Suprapubic skin (tissue), 4 donors: ENCODE measurements at places on chromosomes 7 and 10. TPM values are rescaled to one million over a fixed set of nuclear protein-coding genes. Genes with fewer than 3 reads are reported as not detected.
A peak's percentile ranks its signal among the peaks of the same experiment; 100 is the strongest.

CYP2C19 gene
- 0.68 TPM for total RNA-seq

NPC1L1 gene
- not detected for total RNA-seq

- H3K27me3 ChIP-seq = no peaks in the 10 kb centered on the region
- no peaks in the 10 kb centered on the region for H3K36me3 ChIP-seq
- DNase-seq = no peak
- peak overlapping the region; percentile 26 for H3K4me3 ChIP-seq
Measured at GRCh38 chr7:95330204-95330960, 6.0 kb upstream of the PON1 start.

- peak overlapping the region; percentile 36 for H3K4me3 ChIP-seq
- no peaks in the 10 kb centered on the region for H3K27me3 ChIP-seq
- H3K36me3 ChIP-seq = no peaks in the 10 kb centered on the region
- DNase-seq = no peak
- H3K27ac ChIP-seq = peak overlapping the region; percentile 46
Measured at GRCh38 chr7:30912021-30912730, 523 bp downstream of the AQP1 start.

GRCh38 chr7:90574820-90575187, 21.3 kb upstream of the CDK14 start:
- H3K27ac ChIP-seq = no peak overlapping the region
- no peaks in the 10 kb centered on the region for H3K4me1 ChIP-seq
- no peaks in the 10 kb centered on the region for H3K27me3 ChIP-seq
- DNase-seq = no peak

DNA sequence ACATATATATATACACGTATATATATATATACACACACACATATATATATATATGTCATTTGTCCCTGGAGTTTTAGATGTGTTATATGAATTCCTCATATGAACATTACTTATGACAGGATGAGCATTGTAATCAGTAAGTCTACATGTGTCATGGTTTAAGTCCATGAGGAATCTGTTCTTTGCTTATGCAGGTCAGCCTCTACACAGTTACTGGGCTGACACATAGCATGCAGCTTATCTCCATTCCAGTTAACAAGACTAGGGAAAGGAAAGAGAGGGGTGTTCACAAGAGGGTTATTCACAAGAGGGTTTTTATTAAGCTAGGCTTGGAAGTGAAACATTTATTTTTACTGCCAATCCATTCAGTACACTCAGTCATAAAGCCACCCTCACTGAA, 226.7 kb downstream of the SNX13 start:
- no peak for DNase-seq
- H3K4me3 ChIP-seq = no peak overlapping the region
- no peaks in the 10 kb centered on the region for H3K36me3 ChIP-seq
- H3K27me3 ChIP-seq = no peaks in the 10 kb centered on the region

DNA sequence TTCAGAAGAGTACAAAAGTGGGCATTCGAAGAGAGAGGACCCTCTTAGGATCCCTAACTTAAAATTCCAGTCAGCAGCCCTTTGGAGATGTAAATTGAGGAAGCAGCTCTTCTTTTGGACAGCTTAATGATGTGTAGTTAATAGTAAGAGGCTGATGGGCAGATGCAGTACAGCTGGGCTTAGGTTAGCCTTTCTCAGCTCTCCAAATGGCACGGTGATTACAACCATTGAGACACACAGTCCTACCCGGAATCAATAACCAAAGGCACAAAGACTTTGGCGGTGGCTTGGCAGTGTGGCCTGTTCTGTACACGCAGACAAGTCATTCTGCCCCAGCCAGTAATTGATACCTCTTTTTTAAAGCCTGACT, 26.8 kb downstream of the GAD2 start:
- H3K4me1 ChIP-seq = no peaks in the 10 kb centered on the region
- no peaks in the 10 kb centered on the region for H3K36me3 ChIP-seq
- no peak for DNase-seq
- H3K4me3 ChIP-seq = no peak overlapping the region

SPDYE2 gene
- not detected for total RNA-seq
